ENCODE measurements at places on chromosomes 2 and 18.

- DNase-seq = no peak
These were observed 3.1 kb upstream of the ARID5A start for GRCh38 chr2:96533292-96534073.

DNA sequence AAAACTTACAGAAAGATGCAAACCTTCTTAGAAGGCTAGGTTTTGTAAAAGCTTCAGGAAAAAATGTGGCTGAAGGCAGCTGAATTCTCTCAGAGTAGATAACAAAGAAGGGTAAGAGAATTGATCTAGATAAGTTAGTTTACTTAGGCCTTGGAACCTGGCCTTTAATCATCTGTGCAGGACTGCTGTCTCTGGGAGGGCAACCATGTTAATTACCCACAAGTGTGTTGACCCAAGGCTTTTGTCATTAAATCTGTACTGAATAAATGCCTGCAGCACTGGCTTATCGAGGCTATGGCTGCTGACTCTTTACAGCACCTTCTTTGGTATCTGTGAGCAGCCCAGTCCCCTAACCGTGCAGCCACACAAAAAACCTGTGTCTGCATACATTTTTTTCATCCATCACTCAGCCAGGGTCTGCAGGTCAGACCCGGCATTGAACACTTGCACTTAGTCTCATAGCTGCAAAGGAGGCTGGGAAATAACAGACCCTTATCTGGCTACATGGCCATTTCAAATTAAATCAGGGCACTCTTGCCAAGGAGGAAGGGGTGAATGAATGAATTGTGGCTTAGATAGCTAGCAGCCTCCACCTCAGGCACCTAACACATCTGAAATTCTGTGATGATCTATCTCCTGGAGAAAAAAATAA lies 120.2 kb upstream of the MSH2 start:
- peak; percentile 15 for DNase-seq

DNA sequence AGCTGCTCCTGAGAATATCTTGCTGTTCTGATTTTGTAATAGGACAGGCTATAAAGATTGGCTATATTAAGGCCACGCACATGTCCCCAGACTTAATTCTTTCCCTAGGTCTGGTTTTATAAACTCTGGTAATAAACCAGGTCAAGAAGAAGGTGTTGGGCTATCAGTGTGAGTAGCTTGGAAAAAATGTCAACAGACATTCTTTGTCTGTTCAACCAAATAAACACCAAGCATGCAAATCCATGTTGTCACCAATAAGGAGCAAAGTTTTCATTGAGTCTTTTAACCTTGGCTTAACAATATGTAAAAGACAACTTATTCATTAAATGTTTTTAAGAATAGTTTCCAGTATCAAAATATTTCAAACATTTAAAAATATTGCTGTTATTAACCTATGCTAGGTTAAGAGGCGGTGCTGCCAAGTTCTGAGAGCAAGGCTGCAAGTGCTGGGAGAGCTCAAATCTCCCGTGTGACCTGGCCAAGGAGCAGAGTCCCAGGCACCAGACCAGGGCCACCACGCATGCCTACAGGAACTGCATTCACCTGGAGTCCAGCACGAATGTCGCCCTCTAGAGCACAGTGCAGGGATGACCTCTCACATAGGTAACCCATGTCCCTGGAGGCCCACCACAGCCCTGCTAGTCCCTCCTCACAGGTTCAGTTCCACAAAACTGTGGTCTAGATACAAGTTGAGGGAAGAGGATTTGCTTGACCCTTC lies 120.5 kb upstream of the POU3F3 start:
- peak; percentile 12 for DNase-seq

DNA sequence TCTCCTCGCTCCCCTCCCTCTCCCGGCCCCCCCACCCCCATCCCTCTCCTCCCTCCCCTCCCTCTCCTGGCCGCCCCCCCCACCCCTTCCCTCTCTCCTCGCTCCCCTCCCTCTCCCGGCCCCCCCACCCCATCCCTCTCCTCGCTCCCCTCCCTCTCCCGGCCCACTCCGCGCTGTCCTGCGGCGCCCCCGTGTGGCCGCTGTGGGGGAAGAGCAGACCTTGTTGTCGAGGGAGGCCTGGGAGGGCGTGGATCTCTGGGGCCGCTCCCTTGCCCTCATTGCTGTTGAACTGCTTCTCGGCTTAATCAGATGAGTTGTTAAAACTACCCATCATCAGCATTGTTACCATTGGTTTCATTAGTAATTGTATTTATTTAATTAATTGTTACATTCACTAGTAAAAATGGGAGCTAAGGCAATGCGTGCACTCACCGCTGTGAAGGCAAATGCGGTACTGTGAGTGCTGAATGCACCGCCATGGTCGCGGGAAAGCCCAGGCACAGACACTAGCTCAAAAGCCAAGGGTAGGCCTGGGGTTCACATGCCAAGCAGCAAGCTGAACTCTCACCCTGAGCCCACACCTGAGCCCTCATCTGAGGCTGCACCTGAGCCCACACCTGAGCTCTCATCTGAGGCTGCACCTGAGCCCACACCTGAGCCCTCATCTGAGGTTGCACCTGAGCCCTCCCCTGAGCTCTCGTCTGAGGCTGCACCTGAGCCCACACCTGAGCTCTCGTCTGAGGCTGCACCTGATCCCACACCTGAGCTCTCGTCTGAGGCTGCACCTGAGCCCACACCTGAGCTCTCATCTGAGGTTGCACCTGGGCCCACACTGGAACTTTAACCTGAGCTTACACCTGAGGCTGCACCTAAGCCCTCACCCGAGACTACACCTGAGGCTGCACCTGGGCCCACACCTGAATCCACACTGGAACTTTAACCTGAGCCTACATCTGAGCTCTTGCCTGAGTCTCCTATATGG lies 8.8 kb downstream of the RTP5 start:
- DNase-seq = peak; percentile 52

DNA sequence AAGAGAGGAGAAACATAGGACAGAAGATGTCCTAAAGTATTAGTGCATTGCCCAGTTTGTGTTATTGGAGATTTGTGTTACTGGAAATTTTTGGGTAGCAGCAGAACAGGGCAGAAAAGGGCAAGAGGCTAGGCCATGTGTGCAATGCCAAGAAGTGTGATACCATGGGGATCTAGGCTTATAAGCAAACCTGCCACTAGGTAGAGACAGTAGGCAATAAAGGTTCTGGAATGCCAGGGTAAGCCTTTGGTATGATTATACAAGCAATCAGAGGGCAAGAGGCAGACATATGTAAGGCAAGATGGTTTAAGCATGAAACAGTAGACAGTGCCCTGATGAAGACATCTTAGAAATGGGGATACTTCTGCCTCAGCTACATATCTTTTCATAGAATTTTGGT lies 12.3 kb upstream of the CERS6 start:
- DNase-seq = no peak
